T follicular helper cell (primary cell): ENCODE measurements at places on chromosomes 6 and 20.

DNA sequence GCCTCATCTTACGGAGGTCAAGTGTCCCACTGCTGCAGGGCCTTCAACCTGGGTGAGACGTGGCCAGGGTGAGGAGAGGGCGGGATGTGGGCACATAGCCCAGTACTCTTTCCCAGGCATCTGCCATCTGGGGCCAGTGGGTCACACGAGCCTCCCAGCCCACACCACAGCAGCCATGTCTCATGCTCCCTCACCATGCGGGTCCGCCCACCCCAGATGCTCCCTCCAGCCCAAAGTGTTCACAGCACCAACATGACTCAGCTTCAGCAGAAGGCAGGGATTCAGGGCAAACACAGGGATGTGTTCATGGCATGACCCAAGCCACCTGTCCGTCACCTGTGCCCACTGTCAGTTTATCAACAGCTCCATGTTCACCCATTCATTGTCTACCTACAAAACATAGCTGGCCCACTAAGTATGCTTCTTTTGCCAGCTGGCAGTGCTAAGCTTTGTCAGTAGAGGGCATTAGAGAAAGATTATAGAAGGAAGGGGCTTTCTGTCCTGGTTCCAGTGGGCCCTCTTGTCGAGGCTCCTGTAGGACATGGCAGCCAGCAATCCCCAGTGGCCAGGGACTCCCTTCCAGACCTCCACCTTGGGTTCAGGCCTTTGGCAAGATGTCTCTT is 109.2 kb downstream of the FOXF2 start:
- DNase-seq, result no peak

DNA sequence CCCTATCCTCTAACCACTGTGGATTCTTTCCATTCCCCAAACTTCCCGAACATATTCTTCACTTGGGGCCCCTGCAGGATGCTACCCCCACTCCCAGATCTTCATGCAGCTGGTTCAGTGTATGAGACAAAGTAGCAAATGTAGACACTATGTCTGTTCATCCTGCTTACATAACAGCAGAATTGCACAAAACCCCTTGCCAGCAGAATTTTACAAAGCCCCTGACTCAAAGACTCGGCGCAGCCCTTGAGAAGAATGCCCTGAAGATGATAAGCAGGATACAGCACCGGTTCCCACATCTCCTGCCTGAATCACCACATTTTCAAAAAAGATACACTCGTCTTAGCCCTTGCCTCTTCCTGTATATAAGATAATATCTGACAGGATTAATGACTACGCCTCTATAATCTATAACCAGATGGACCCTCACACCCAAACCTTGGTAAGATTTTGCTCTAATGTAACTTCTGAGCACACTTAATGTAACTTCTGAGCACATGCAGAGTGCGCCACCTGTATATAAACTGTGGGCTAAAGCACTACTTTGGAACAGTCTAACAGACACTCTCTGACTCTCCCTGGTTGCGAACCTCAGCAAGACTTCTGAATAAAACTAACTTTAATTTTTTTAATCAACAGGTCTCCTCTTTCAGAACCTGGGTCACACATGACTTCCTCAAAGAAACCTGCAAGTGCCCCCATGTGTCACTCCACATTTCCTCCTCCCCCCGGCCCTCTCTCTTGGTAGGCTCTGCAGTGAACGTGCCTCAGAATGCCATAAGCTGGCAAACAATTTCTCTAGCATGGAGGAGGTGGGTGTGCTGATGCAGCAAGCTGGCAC is 28.7 kb downstream of the RALGAPA2 start:
- no peak for DNase-seq

GRCh38 chr20:44117296-44118184 is 69.4 kb downstream of the JPH2 start:
- DNase-seq, result no peak

GRCh38 chr6:31597006-31597405 is 4.2 kb upstream of the NCR3 start:
- no peak for DNase-seq

GRCh38 chr6:26501482-26501986 is 1.4 kb downstream of the BTN1A1 start:
- peak; percentile 4 for DNase-seq

- no peak for DNase-seq
Observed at GRCh38 chr20:40743141-40743775, 54.2 kb upstream of the MAFB start.

DNA sequence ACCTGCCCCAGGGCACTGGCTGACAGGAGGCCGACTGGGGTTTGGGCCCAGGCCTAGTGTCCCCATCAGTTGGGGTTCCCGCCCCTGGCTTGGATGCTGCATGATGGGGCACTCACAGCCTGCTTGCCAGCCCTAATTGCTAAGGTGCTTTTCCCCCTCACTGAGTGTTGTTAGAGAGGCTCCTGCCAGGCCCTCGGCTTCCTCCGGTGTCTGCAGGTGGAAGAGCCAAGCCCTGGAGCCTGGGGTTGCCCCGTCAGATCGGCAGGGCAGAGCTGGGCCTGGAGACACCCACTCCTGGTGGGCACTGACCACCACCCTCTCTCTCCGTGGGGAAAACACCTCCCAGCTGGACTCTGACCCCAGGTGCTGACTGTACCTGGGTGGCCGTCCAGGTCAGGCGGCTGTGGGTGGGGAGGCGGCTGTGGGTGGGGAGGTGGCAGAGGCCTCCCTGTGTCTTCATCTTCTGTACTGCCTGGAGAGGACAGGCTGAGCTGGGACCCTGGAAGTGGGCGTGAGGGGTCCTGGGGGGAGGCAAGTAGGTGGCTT is 6.0 kb upstream of the CABLES2 start:
- no peak for DNase-seq

DNA sequence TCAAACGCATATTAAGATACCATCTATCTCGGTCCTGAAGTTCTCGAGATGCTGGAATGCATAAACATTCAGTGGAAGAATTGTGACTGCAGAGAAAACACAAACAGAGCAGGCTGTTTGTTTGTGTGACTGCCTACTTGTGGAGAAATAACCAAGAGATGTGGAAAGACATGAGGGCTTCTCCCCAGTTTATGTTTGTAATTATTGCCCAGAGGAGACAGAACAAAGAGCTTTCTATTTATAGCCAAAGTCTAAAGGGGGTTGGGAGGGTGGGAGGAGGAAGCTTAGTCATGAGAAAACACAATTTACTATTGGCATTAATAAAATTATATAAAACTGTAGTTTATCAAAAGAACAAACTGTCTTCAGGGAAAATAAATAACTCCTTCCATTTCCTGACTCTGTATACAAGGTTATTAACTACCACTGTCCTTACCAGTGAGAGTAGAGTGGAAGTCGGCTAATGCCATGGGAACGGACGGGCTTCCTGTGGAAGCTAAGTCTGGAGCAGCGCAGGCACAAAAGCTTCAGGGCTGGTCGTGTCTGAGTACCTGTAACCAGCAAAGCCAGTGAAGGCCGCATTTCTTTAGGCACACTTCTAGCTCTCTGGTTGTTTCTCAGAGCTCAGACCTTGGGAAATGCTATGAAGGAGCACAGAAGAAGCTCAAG is 200.2 kb upstream of the SUPT3H start:
- no peak for DNase-seq

- DNase-seq, result no peak
Observed at GRCh38 chr6:15296735-15297134, 50.9 kb downstream of the JARID2 start.

DNA sequence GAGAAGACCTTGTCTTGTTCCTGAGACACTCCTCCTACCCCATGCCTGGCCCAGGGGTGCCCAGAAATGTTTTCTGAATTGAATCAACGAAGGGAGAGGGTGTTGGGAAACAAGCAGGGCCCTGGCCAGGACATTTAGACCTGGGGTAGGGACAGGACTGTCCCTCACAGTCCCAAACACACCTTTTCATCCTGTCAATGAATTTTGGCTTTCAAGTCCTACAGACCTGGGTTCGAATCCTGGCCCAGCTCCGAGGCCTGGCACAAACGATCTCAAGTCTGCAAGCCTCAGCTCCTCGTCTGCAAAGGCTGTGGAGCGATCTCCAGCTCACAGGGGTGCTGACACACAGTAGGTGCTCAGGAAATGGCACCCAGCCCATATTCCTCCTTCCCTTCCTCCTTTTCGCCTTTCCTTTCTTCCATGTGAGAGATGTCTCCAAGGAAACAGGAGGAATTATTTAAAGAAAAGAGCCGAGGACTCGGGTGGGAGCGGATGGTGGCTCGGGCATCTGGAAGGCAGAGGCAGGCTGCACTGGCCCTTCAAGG is 7.3 kb upstream of the DLGAP4 start:
- DNase-seq, result no peak

- no peak for DNase-seq
Observed at GRCh38 chr6:34095741-34096140, 50.1 kb downstream of the GRM4 start.

DNA sequence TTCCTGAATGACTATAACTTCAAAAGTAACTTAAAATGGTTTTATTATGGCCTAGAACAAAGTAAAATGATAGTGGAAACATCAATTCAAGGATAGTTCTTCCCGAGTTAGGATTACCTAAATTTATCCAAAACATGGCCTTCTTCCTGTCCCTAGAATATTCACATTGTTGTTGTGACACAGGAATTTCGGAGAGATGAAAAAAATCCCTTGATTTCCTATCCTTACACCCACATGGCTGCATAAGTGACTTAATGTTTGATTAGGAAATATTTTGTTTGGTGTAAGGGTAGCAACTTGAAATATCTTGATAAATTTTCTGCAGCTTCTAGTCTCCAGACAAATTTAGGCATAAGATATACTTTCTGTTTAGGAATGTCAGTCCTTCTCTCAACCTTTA is 27.8 kb downstream of the ZNF451 start:
- DNase-seq, result no peak

DNA sequence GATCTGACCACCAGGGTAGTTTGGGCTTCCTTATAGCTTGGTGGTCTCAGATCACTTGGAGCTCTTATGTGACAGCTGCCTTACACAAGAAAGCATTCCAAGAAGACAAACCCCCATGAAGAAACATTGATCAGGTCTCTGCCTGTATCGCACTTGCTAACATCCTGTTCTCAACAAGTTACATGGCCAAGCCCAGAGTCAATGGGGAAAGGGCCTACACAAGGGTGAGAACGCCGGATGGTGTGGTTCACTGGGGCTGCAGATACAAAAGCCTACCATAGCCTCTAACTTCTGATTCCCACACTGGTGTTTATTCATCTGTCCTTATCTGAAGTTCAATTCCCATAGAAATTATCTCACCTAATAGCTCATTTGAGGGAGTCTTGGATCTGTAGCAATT is 235.5 kb downstream of the SYNDIG1 start:
- DNase-seq, result no peak

- DNase-seq, result no peak
Observed at GRCh38 chr6:43298565-43299337, 691 bp downstream of the SLC22A7 start.

DNA sequence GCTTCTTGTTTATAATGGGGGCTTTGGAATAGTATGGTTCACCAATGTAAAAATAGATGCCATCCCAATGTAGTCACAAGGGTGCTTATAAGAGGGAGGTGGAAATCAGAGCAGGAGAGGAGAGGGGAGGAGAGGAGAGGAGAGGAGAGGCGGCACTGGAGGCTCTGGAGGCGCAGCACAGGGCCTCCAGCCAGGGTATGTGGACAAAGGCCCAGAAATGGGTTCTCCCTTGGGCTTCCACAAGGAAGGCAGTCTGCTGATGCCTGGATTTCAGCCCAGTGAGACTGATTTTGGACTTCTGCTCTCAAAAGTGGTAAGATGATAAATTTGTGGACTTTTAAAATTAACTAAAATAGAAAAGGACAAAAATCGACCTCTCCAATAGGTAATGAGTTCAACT is 116.8 kb downstream of the RNASET2 start:
- DNase-seq, result no peak

GRCh38 chr6:27052731-27053082 is 194.8 kb upstream of the PRSS16 start:
- no peak for DNase-seq

DNA sequence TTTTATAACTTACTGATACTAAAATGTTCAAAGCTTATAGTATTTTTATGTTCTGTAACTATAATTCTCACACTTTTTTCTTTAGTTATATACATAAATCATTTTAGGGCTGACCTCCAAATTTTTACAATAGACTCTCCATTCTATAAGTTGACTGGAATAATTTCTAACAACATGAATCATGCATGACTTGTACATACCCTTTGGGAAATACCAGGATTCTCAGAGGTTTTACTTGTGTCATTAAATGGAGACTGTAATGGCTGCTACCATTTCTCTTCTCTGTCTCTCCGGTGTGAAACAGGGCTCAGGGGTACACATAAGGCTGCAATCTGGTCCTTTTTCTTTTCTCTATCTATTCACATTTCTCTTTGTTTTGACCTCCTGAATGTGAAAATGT is 222.2 kb upstream of the FLRT3 start:
- no peak for DNase-seq

GRCh38 chr6:81977486-81977885 is 225.0 kb upstream of the TENT5A start:
- DNase-seq, result no peak

- DNase-seq, result no peak
Observed at GRCh38 chr20:3238616-3239025, 369 bp downstream of the SLC4A11 start.

- no peak for DNase-seq
Observed at GRCh38 chr6:132122871-132123270, 171.7 kb upstream of the CCN2 start.
